ENCODE measurements at places on chromosomes 5 and 9. TPM values are rescaled to one million over a fixed set of nuclear protein-coding genes. Genes with fewer than 3 reads are reported as not detected.

The PCDHGA12 gene
- total RNA-seq: 0.13 TPM

DNA sequence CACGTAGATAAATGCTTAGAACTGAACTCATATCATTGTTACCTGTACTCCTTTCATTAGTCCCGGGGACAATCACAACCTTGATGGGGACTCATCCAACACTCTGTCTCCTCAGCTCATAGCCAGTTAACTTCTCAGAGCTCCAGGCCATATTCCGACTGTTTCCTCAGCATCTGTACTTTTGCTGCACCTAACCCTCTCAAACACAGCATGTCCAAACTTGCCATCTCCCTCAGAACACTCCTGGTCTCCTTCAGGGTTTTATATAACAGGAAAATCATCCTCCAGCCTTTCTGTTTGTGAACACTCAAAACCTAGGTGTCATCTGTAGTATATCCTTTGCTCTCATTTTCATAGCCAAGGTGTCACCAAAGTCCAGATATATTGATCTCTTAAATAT lies 150.5 kb downstream of the CDH6 start:
- DNase-seq: no peak

DNA sequence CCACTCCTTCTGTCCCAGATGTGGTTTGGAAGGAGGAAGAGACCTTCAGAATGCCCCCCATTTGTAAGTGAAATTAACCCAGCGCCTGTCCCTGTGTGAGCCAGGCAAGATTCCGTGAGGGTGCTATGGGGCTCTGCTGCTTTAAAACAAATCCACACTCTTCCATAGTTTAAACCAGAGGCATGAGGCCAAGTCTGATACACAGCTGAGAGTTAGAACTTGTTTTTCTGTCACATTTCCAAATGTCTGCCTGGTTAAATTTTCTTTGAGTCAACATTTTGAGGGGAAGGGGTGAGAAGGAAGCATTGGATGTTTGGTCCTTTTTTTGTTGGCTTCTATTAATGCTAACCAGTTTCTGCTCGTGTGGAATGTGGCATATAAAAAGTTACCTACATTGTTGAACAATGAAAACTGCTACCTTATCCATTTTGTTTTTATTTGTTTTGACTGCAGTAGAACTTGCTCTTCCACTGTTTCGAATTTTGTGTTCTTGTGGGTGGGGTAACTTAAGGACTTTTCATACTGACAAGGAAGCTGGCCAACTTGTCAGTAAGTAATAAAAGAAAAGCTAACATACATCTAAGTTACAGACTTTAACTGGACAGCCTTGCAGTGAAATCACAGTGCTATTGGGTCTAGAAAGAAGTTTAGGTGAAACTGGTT lies 12.9 kb downstream of the RGMB start:
- DNase-seq: no peak

DNA sequence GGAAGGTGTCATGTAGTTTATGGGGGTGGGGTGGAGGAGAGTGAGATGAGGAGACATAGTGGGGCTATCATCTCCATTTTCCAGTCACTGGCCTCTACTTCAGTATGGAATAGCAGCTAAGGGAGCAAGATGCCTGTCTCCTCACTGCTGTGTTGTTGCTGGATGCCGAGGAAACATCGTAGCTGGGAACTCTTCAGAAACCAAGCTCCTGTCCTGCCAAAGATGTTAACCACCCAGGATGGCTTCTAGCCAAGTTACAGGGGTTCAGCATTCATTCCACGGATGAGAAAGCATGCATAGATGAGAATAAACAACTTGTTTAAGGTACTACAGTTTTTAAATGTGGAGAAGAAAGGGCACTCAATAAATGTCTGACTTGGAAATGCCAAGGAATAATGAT lies 226.5 kb downstream of the ASTN2 start:
- DNase-seq: no peak

DNA sequence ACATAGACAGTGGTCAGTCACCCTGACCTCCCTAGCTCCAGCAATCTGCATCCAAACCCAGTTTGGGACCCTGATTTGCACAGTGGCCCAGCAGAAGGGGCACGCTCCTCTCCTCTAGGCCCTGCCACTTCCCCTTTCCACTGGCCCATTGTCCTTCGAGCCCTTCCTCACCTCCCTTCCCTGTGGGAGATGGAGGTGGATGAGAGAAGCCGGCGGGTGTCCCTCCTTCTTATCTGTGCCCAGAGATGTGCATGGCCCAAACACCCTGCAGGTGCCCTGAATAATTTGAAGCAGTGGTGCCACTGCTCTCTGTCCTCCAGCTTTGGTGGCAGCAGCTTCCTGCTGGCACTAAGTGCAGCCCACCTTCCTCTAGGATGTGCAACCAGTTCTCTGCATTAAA lies 140.0 kb downstream of the BARX1 start:
- DNase-seq: no peak

- DNase-seq: no peak
Measured at GRCh38 chr9:106775960-106776359, 87.0 kb upstream of the ZNF462 start.
